Activated naive CD4-positive, alpha-beta T cell (primary cell): ENCODE measurements at places on chromosomes 2 and 18.

- DNase-seq: no peak
Measured at GRCh38 chr18:48861181-48861708, 89.5 kb downstream of the SMAD7 start.

GRCh38 chr2:45714679-45715078 lies 63.2 kb downstream of the PRKCE start:
- no peak for DNase-seq

DNA sequence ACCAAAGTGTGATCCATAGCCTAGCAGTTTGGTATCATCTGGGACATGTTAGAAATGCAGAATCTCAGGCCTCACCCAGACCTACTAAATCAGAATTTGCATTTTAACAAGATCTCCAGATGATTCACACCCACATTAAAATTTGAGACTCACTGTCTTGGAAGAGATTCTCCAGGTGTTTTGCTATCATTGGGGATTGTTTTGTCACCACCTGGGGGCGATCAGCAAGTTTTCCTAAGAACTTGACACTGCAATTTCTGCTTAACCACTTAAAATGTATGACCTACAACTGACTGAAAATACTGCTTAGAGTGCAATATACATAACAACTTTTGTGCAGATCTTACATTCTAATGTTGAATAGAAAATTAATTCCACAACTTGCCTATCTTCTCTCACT lies 18.9 kb upstream of the ITGA4 start:
- DNase-seq: no peak

DNA sequence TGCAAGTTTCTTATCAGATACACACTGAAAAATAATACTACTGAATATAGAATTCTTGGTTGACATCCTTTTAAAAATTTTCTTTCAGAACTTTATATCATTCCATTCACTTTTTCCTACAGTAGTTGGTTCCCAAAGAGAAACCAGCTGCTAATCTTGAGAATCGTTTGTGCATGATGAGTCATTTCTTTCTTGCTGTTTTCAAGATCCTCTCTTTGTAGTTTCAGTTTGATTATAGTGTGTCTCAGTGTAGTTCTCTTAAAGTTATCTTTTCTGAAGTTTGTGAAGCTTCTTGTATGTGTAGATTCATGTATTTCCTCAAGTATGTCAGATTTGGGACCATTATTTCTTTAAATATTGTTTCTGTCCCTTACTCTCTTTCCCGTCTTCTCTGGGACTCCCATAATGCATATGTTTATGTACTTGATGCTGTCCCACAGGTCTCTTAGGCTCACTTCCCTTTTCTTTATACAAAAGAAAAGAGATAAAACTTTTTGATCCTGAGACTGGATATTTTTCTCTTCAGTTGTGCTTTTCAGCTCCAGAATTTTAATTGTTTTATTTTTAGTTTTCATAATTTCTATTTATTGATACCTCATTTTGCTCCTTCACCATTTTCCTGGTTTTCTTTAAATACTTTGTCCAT lies 801.0 kb downstream of the TDRD15 start:
- DNase-seq: no peak

DNA sequence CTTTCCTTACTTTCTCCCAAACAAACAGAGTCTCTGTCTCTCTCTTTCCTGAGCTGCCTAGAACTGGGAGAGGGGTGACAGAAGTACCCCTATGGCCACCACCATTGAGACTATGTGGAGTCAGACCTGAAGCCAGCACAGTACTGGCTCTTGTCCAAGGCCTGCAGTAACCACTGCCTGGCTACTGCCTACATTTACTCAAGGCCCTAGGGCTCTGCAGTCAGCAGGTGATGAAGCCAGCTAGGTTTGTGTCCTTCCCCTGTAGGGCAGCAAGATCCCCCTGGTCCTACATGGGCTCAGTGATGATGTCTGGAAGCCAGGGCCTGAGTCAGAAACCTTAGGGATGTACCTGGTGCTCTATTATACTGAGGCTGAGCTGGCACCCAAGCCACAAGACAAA lies 12.2 kb downstream of the MYO3B start:
- DNase-seq: no peak

GRCh38 chr2:222984908-222985307 lies 67.1 kb upstream of the KCNE4 start:
- no peak for DNase-seq

GRCh38 chr2:117502121-117502520 lies 312.4 kb upstream of the DDX18 start:
- DNase-seq: no peak

- DNase-seq: no peak
Measured at GRCh38 chr2:194176134-194176533, 1480.9 kb upstream of the SLC39A10 start.

DNA sequence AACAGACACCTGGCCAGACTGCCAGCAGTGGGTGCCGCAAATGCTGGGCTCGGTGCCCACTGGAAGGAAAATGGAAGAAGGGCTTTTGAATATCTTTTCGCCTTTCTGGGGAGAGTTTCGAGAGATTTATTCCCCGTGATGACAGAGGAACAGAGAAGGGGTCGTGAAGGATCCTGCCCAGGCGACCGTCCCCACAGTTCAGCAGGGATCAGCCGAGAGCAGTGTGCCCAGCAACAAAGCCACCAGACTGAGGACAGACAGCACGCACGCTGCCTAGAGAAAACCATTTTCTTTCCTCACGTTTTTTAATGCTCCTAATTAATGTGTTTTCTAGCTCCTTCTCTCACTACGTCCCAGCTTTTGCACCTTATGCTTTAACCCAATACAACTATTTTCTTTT lies 47.7 kb downstream of the XRCC5 start:
- no peak for DNase-seq

DNA sequence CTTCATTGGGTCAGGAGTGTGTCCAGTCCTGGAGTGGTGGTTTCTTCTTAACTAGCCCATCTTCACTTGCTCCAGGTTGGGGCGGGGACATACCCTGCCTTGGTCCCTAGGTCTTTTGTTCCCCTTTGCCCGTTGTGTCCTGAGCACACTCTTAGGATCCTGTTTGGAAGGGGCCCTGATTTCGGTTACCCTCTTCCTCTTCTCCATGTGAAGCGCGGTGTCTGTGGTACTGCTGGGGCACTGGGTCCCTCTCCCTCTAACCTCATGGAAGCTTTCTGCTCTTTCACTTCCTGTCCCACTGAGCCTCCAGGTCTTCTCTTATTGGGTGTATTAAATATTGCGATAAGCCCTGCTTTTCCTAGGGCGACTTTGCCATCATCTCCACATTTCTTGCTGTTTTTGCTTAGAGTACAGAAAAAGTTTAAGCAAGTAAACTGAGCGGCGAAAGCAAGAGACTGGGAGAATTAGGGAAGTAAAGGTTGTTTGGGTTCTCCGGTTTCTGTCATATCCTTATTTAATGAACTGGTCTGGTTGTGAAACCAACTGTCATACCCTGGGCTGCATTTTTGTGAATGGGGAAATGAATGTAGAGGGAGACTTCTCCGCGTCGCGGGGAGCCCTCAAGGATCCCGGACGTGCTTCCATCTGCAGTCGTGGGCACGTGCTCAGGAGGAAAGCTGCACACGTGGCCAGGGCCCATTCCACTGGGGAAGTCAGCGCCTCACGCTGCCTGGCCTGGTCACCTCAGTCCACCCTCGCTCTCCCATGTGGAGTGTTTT lies 73.8 kb upstream of the B3GNT7 start:
- DNase-seq: no peak

DNA sequence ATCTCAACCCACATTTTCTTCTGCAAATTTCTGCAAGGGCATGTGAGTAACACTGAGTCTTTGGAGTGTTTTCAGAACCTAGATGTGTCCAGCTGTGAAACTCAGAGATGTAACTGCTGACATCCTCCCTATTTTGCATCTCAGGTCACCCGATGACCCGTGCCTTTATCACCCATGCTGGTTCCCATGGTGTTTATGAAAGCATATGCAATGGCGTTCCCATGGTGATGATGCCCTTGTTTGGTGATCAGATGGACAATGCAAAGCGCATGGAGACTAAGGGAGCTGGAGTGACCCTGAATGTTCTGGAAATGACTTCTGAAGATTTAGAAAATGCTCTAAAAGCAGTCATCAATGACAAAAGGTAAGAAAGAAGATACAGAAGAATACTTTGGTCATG lies 8.0 kb downstream of the UGT1A1 start:
- DNase-seq: no peak

DNA sequence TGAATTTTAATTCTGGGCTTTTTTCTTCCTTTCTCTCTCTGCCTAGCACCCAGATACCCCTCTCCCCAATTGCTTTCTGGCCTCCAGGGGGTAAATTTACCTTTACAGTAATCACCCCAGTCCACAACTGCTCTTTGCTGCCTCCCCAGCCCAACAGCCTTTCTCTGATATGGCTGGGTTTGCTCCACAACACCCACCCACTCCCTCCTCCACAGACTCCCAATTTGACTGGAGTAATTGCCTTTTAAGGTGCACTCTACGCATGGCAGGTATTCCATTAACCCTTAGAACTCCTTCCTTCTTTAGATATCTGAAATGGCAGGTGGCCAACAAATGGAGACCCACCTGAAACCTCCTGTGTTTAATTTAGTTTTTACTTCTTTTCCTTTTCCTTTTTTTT lies 3.6 kb downstream of the CELF4 start:
- no peak for DNase-seq

DNA sequence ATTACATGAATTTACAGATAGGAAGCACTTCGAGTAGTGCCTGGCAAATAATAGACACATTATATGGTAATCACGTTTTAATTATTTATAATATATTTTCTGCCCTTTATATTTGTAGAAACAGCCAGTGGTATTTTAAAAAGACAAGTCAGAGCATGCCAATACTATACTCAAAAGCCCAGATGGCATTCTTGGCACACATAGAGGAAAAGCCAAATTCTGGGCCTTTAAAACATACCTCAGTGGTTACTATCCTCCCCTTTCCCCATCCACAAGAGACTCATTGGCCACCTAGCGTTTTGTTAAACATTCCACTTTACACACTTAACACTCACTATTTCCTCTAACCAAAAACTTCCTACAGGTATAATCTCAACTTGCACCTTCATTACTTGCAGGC lies 63.3 kb upstream of the ZNF804A start:
- no peak for DNase-seq

GRCh38 chr2:238895361-238895882 lies 47.5 kb downstream of the TWIST2 start:
- no peak for DNase-seq

DNA sequence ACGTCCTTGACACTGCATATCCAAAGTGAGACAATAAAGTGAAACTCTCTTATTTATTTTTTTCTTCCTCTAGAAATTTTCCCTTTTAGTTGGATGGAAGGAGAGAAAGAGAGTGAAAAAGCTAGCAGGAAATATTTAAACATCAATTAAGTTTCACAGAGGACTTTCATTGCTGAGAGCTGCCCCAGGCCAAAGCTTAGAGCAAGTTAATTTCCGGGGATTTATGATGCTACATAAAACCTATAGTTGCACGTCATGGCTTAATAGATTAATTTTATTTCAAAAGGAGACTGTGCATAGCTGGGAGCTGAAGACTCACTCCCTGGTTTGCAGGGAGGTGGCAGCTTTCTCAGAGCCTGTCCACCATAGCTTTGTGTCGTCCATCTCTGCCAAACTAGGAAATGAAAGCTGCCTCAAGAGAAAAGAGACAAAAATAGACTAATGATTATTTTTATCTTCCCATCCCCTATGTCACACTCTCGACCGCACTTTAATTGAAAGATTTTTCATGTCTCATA lies 323.3 kb upstream of the RAB6C start:
- DNase-seq: no peak

DNA sequence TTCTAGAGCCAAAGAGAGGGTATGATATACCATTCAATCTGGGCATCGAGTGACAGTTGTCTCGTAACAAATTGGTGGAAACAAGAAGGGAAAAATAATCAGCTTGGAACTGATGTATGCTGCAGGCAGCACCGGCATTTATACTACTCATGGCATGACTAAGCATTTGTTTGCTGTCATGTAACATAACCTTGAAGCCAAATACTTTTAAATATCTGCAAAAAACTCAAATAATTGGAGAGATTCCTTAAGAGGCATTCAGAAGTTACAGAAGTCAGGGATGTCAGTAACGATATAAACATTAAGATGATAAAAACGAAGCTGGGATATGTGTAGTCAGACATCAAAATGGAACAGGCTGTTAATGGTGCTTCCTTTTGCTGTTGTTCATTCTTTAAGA lies 157.3 kb upstream of the MMADHC start:
- DNase-seq: no peak

DNA sequence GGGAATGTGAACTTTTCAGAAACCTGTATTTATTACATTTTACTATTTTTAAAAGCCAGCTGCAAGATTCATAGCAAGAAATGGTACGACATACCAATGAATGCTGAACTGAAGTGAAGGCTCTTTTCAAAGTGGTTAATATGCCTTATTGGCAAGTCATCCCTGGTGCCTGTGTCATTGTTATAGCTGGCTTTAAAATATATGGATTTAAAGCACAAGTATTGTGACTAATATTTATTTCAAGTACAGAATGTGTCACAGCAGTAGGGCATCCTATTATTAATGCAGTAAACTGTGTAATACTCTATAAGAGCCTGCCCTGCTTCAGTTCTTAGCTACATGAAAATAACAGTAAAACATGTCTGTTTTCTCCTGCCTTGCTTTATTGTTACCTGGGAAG lies 10.8 kb downstream of the TSHZ1 start:
- DNase-seq: no peak

DNA sequence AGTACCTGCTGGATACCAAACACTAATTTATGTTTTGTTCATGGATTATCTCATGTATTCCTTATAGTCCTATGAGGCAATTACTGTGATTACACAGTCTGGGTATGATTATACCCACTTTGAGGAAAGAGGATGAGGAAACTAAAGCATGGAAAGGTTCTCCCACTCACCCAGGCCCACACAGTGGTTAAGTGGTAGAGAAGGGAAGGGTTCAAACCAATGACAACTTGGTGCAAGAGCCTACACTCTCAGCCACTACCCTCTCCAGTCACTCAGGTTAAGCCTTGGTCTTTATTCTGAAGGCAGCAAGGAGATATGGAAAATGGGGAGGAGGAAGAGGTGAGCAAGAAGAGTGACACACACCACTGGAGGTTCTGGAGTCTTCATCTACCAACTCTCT lies 64.5 kb upstream of the PPP1CB start:
- no peak for DNase-seq

DNA sequence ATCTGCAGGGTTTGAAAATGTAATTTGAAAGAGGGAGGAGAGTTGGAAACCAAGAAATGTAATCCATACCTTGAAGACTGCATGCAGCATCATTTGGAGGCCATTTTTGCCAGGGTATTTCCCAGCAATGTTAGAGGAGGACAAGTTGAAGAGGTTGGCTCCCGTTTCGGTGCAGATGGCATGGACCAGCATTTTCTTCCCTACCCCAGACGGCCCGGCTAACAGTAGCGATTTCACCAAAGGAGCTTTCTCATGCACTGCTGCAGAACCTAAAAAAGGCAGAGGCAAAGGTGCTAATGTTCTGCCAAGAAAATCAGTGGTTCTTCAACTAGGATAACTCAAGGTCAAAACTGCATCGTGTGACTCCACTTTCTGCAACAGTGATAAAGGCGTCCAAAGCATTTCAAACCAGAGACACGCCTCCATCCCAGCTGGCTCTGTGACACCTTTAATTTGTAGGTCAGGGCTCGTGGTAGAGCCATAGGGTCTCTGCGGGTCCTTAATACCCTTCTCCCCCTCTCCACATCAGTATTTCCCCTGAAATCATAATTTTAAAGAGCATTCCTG lies 99.6 kb upstream of the ASB18 start:
- DNase-seq: no peak
